Colonic mucosa (tissue), 4 donors: ENCODE measurements at places on chromosomes 3 and 15. TPM values are rescaled to one million over a fixed set of nuclear protein-coding genes. Genes with fewer than 3 reads are reported as not detected.

The GADL1 gene
- not detected for total RNA-seq

The NMD3 gene
- 45.5 TPM for total RNA-seq

The HYAL1 gene
- 15.2 TPM for total RNA-seq

The PDZRN3 gene
- total RNA-seq: 19.1 TPM

The THSD4 gene
- 23.5 TPM for total RNA-seq

The SEC11A gene
- 154 TPM for total RNA-seq

The CTNNB1 gene
- total RNA-seq: 403 TPM

The GABRA5 gene
- not detected for total RNA-seq

The SMCO1 gene
- total RNA-seq: not detected

The CSPG4 gene
- 12.7 TPM for total RNA-seq

The SAMD7 gene
- not detected for total RNA-seq

The ALDH1L1 gene
- 15.3 TPM for total RNA-seq

The OR5H14 gene
- total RNA-seq: not detected

The NEK4 gene
- total RNA-seq: 29.1 TPM

The ACAA1 gene
- total RNA-seq: 167 TPM

The DPPA2 gene
- not detected for total RNA-seq
